ENCODE measurements at places on chromosomes 5 and 9.
A peak's percentile ranks its signal among the peaks of the same experiment; 100 is the strongest.

DNA sequence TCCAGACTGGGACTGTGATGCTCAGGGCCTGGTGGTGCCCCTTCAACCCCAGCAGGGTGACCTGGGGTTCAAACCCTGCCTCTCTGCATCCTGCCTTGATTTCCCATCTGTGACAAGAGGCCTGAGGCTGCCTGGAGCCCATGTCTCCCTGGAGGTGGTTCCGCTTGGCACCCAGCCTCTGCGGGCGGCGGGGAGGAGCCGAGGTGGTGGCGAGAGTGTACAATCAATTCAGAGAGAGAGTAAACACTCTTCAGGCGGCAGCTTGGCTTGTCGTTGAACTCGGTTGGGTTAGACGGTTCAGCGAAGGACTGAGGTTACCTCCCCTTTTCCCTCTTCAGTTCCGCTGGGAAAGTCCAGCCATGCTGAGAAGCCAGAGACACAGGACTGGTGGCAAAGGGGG lies 39.3 kb downstream of the NTNG2 start:
- DNase-seq: no peak
- H3K4me3 ChIP-seq: no peak overlapping the region
- H3K36me3 ChIP-seq: no peaks in the 10 kb centered on the region

DNA sequence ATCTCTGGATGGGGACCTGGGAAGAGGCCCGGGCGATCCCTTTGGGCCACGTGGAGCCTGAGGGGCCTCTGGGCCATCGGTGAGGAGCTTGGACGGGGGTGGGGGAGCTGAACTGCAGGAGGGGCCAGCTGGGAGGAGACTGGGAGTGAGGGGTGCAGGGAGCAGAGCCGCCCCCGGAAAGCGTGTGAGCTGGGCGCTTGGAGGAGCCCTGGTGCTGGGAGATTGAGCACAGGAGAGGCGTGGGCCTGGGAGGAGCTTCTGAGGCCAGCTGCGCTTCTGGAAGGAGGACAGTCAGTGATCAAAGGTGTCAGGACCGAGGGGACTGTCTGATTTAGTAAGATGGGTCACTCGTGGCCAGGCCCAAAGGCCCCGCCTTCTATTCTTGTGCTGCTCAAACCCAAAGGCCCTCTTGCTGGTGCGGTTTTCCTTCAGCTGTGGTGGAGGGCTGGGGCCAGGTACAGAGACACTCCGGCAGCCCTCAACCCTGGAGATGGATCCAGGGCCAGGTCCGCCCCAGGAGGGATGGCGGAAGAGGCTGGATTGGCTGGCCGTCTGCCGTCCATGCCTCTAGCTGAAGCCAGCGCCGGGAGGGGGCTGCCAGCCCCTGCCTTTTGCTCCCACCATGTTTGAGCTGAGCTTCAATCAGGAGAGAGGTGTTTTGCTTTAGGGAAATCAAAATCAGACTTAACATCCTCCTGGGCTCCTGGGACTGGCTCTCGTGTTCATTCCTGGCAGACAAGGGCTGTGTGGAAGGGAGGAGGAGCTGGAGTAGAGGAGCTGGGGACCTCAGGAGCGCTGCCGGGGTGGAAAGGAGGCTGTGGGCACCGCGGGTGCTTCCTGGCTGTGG lies 21.6 kb downstream of the NCS1 start:
- DNase-seq: no peak
- no peak overlapping the region for H3K27ac ChIP-seq
- H3K27me3 ChIP-seq: no peaks in the 10 kb centered on the region
- H3K4me1 ChIP-seq: peaks cover 68% of the 10 kb centered on the region
- no peak overlapping the region for H3K4me3 ChIP-seq

GRCh38 chr9:14216612-14217194 lies 97.2 kb downstream of the NFIB start:
- no peak for DNase-seq
- peaks cover 5% of the 10 kb centered on the region for H3K4me1 ChIP-seq

DNA sequence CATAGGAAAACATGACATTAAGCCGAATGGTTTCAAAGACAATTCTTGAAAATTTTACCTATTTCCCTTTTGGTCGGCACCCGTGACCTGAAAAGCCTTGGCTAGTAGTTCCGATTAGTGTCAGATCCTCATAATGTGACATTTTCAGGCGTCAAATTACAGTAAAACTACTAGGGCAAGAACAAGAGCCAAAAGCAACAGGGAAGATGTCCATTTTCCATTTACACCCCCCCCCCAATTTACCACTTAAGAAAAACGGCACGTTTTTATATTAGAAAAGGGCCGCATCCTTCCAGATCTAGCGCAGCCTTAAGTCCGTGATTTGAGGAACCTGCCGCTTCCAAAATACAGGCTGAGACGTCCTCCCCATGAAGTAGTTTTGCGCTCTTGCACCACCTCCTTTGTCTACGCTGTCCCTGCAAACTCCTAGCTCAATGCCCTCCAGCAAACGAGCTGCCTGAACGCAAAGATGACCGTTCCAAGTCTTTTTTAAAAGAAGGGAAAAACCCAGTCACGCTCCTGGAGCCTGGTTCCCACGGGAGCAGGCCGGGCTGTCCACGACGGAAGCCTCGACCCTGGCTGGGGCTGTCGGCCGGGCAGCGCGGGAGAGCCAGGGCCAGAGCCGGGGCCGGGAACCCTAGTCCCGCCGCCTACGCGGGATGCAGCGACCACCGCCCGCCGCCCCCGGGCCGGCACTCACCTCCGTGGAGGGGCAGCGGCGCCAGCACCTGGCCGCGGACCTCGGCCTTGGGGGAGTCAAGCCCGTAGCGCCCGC lies 616 bp downstream of the RNF130 start:
- H3K4me3 ChIP-seq: peak overlapping the region; percentile 96
- H3K27me3 ChIP-seq: no peaks in the 10 kb centered on the region
- peaks cover 4% of the 10 kb centered on the region for H3K4me1 ChIP-seq

DNA sequence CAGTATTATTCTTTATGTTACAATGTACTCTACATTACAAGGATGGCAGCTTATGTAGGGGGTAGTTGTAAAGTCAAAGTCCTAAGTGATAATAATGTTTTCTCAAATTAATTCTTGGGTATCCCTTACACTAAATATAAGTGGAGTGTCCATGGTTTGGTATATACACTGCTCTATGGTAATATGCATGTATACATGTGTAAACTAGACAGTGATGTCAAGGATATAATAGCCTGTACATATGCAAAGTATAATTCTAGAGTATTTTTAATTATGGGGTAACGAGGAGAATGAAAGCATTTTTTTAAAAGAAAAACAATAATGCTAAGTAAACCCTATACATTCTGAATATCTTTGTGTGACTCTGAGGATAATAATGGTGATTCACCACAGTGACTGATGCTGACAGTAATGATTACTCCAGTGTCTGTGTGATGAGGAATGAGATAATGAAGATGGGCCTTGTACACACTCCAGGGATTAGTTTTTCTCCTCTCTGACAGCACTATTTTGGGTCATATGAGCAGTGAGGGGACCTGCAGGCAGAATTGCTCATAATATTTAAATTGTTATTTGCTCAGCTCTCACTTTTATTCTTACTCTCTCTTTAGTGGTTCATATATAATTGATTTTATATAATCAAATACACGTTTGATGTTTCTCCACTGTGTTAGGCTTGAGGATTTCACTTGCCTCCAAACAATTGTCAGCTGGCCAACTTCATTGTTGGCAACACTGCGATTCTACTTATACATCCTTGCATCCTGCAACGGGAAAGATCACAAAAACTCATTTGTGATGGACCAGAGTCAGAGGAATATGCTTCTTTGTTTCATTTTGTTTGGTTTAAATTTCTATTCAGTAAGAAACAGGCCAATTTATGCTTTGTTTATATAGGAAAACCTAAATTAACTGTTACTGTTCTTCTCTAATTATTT lies 88.2 kb downstream of the NREP start:
- H3K4me3 ChIP-seq: no peak overlapping the region
- DNase-seq: peak; percentile 66
- no peaks in the 10 kb centered on the region for H3K36me3 ChIP-seq
- no peaks in the 10 kb centered on the region for H3K4me1 ChIP-seq

DNA sequence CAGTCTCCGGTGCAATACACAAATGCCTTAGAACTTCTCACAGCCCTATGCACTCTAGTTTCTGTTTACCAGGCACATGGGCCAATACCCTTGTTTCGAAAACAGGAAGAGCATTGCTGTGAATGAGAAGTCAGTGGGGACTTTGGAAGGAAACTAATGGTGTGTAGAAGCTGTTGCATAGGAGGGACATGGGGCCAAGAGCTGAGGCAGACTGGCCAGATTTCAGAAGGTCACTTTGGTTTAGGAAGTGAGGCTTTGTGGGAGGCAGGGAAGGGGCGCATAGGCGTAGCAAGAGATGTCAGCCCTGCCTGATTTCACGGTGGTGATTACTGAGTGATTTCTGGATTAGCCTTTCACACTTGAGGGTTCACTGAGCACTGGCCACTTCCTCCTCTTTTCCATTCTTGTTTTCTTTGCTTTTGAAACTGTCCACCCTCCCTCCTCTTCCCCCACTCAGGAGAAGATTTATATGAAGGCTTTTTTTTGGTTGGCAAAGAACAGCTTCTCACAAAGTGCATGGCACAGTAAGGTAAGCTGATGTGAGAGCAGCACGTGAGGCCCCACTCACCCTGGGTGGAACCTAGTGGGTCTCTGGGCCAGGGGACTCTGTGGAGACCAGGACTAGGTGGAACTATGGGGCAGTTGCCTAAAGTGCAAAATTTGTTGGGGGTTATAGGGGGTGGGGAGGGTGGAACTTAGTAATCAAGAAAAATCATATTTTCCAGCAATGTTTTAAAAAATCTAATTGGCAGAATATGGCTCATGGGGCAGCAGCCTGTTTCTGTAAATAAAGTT lies 6.1 kb upstream of the TMEM252 start:
- no peak overlapping the region for H3K4me3 ChIP-seq
- H3K36me3 ChIP-seq: no peaks in the 10 kb centered on the region
- no peaks in the 10 kb centered on the region for H3K4me1 ChIP-seq
- peak; percentile 28 for DNase-seq

GRCh38 chr9:93682155-93682968 lies 106.0 kb downstream of the PHF2 start:
- H3K27me3 ChIP-seq: peaks cover 18% of the 10 kb centered on the region
- H3K4me3 ChIP-seq: no peak overlapping the region
- H3K4me1 ChIP-seq: no peaks in the 10 kb centered on the region
- peaks cover 8% of the 10 kb centered on the region for H3K36me3 ChIP-seq
- peak; percentile 57 for DNase-seq
- H3K27ac ChIP-seq: no peak overlapping the region

- H3K27ac ChIP-seq: no peak overlapping the region
- H3K4me3 ChIP-seq: no peak overlapping the region
- H3K27me3 ChIP-seq: no peaks in the 10 kb centered on the region
- no peaks in the 10 kb centered on the region for H3K36me3 ChIP-seq
- peaks cover 39% of the 10 kb centered on the region for H3K4me1 ChIP-seq
- DNase-seq: no peak
Measured at GRCh38 chr5:180170106-180170809, 38.8 kb downstream of the RASGEF1C start.

GRCh38 chr9:33714989-33715388 lies 80.4 kb upstream of the PRSS3 start:
- no peaks in the 10 kb centered on the region for H3K4me1 ChIP-seq
- no peak overlapping the region for H3K4me3 ChIP-seq
- peaks cover 6% of the 10 kb centered on the region for H3K27me3 ChIP-seq
- H3K27ac ChIP-seq: no peak overlapping the region
- no peaks in the 10 kb centered on the region for H3K36me3 ChIP-seq

Measured in mesenchymal stem cell (in vitro differentiated cells and primary cell).